ENCODE measurements at places on chromosomes 7 and 10.

GRCh38 chr7:31744294-31744874 is 57.4 kb downstream of the PPP1R17 start:
- DNase-seq = peak; percentile 28

DNA sequence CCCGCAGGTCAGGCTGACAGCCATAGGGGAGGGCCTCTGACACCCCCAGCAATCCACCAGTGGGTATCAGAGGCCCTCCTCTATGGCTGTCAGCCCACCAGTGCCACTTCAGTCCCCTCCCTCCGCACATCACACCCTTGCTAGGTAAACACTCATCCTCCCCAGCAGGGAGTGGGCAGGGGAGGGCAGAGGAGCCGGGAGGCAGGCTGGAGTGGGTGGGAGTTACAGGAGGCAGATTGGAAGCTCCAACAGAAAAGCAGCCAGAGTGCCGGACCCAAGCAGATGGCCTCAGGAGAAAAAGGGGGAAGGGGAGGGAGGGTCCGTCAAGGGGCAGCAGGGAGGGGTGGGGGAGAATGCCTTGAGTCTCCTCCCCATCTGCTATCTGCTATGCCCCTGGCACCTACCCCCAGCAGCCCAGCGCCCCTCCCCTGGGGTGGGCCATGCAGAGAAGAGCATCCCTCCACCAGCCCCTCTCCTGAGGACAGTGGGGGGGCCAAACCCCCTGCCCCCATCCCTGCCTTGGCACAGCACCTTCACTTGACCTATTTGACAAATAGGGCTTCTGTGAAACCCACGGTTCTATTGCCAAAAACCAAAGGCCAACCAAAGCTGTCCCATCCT is 2.4 kb downstream of the RASGEF1A start:
- no peak for DNase-seq

DNA sequence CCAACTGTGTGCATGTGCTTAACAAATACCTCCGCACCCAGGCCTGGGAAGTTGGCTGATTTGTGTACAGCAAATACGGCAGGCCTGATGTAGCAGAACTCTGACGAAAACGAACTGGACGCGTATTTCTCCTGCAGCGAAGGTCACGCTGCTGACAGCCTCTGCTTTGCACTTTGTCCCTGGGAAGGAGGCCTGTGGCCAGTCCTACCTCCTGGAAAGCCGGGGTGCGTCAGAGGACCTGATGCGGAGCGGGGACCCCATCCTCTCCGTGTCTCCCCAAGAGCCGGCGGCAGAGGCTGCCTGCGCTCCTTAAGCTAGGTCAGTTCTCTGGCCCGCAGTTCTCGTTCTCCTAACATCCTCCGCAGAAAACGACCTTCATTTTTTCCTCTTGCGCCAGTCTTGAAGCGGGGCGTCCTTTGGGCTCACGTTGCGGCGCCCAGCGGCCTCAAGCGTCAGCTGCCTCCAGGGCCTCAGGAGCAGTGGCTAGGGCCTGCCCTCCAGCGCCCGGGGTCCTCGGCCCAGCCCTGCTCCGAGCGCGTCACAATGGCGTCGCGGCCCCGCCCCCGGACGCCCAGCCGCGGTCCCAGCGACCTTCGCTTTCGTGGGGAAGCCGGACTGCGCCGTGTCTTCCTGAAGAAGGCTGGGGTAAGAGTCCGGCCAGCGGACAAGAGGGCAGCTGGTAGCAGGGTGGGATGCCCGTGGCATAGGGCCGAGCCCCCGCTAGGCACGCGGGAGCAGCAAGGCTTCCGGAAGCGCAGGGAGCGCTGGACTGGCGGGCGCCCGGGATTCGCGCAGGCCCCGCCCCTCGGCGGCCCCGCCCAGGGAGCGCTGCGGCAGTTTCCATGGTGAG is at the start of gene ZNF487:
Gene ZNF487, plus strand, starts transcription at position 821 of the 850 bp plus-strand sequence. CDS start 38,703 bp downstream, outside the sequence.
- DNase-seq = peak; percentile 56

GRCh38 chr7:68235937-68236336 is 1239.3 kb downstream of the TYW1 start:
- DNase-seq = no peak

GRCh38 chr7:103936558-103936957 is 52.9 kb downstream of the RELN start:
- no peak for DNase-seq
